CD8-positive, alpha-beta memory T cell (primary cell): ENCODE measurements at places on chromosomes 3 and 15.

DNA sequence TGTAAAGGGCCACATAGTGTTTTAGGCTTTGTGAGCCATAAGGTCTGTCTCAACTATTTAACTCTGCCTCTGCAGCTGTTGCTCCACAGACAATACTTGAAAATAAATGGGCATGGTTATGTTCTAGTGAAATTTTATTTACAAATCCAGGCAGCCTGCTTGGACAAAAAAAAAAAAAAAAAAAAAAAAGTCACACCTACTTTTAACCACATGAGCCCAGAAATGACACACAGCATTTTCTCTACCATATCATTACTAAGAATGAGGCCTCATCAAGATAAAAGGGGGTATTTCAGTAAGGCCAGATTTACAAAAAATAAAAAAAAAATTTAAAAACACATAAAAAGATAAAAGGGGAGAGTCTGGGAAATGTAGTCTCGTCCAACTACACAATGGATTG, 1.7 kb upstream of the NGLY1 start:
- DNase-seq = no peak

DNA sequence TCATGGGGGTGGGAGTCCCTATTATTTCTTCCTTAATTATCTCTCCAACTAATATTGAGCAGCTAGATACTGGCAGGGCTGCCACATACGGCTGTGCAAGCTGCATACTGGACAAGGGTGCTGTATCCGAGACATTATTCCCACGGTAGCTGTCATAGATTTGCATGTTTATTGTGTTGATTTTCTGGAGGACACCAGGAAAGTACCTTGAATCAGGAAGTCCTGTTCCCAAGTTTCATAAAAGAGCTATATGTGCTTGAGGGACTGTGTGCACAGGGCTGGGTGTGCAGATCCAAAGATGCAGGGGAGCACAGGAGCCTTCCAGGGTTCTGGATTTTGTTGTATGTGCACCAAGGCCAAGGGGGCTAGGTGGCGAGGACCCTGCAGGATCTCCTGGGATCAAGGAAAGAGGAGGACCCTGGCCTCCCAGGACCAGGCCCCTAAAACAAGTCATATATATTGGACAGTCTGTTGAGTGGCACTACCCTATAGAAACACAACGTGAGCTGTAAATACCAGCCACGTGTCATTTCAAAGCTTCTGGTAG, 119.2 kb upstream of the ALDH1A3 start:
- DNase-seq = no peak

GRCh38 chr3:183922421-183922820, 37.7 kb upstream of the PARL start:
- no peak for DNase-seq

DNA sequence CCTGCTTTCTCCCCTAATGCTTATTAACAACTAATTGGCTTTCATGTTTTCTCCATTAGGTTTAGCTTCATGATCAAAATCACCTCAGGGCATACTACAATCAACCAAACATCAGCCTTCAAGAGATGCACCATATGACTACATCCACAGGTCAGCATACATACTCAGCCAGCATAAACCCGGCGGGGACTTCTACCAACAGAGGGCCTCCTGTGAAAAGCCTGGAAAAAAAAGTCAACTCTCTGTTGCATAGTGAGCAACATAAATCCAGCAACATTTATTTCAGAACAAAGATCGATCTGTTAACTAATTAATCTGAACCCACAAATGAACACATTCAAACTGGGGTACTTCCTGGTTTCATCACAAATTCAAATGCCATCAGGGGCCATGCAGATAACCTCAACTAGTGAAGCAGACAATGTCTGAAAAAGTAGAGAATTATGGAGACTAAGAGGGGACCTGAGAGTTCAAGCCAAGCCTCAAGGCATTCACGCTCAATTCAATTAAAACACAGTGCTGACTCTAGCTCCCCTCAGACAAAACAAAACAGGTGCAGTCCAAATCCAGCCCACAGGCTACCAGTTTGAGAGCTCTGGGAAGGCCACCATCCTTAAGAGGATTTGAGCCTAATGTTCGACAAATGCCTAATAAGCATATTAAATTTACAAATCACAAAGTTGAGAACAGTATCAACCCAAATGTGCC, 124.5 kb downstream of the MAGI1 start:
- DNase-seq = no peak

- DNase-seq = no peak
Measured at GRCh38 chr3:72782521-72782920, 65.7 kb downstream of the SHQ1 start.

DNA sequence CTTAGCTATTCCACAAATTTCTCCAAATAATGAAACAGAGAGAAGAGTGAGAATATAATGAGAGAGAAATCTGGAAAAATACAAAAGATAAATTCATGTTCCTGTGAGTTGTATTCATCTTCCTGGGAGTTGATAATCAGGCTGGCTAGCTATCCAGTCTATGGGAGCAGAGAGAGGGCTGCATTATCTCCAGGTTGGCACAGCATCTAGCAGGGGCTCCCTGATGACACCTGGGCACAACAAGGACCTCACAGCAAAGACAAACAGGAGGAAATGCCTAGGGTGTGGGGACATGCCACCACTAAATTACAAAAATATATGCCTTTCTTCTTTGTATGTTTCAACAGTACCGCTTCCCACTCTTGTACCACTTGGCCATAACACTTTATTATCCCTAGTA, 1.9 kb downstream of the EHD4 start:
- DNase-seq = no peak

DNA sequence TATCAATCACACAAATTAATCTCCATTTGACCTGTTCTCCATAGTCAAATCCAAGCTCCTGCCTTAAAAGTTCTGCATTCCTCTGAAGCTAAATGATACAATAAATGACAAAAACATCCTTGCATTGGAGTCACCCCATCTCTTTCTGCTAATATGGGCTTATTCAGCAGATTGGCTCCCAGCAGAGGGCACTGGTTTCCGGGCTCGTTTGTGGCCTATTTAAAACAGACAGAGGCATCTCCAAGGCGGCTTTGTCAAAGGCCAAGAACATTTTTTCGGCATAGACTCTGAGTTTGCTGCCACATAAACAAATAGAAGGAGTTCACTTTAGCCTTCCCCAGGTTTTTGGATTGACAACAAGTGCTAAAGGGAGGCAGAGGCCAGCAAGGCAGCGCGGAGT, 204.4 kb upstream of the RASGRP1 start:
- no peak for DNase-seq

DNA sequence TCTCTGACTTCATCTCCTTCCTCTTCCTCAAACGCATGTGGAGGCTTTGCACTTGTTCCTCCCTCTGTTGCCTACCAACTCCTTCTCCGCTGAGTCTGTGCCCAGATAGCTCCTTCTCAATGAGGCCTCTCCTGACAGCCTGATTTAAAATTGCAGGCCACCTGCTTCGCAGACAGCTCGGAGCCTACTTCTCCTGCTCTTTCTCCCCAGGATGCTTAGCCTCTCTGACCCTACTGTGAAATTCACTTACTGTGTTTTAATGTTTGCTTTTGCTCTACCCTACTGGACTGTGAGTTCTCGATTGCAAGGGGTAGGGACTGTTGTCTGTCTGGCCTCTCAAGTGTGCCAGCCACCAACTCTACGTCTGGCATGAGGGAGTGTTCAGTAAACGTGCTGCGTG, 83.4 kb downstream of the EEFSEC start:
- DNase-seq = no peak

GRCh38 chr15:68704496-68705021, 116.1 kb downstream of the ANP32A start:
- no peak for DNase-seq

- no peak for DNase-seq
Measured at GRCh38 chr15:75104804-75105557, 81.6 kb downstream of the PPCDC start.

GRCh38 chr3:69368129-69368741, 17.7 kb downstream of the FRMD4B start:
- peak; percentile 14 for DNase-seq

DNA sequence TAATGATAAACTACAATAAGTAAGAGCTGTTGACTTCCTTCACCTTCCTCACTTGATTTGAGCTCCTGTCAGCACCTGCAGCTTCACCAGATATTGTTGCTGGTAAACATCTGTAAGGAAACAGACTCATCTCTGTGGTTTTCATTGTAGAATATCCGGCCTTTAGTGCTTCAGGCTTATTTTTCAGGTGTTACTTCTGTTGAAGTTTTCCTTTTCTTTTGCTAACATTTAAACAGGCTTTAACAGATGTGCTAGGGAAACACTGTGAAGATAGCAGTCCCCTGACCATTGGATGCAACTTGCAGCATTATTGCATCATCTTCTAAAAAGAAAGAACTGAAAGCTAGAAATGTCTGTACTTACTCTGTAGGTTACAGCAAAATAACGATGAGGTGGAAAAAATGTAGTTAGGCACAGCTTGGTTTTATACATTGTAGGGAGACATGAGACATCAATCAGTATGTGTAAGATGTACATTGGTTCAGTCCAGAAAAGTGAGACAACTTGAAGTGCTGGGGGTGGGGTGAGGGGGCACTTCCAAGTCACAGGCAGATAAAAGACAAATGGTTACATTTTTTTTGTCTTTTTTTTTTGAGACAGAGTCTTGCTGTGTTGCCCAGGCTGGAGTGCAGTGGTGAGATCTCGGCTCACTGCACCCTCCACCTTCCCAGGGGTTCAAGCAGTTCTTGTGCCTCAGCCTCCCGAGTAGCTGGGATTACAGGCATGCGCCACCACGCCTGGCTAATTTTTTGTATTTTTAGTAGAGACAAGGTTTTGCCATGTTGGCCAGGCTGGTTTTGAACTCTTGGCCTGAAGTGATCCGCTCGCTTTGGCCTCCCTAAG, 10.2 kb downstream of the EDEM1 start:
- DNase-seq = peak; percentile 65

DNA sequence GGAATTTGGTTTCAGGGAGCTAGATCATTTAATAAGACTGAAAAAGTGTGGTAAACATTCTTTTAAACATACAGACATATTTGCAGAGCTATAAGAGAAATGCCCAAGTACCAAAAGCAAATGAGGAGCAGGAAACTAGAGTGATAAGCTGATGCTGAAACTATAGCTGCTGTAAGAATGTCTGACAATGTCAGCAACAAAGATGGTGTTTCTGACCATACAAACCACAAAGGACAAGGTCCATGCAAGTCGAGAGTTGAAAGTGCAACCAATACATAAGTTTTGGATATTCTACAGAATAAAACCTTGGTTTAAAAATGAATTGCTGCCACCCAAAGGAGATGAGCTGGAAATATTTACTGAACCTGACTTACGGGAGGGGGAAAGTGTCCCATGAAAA, 610.2 kb downstream of the TBL1XR1 start:
- DNase-seq = no peak

GRCh38 chr3:77256584-77257503, 216.9 kb downstream of the ROBO2 start:
- DNase-seq = no peak

DNA sequence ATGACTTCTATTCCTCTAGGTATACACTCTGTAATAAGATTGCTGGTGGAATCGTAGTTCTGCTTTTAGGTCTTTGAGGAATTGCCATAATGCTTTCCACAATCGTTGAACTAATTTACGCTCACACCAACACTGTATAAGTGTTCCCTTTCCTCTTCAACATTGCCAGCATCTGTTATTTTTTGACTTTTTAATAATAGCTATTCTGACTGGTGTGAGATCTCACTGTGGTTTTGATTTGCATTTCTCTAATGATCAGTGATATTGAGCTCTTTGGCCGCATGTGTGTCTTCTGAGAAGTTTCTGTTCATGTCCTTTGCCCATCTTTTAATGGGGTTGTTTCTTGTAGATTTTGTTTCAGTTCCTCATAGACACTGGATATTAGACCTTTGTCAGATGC, 12.8 kb downstream of the NXPE3 start:
- DNase-seq = no peak

DNA sequence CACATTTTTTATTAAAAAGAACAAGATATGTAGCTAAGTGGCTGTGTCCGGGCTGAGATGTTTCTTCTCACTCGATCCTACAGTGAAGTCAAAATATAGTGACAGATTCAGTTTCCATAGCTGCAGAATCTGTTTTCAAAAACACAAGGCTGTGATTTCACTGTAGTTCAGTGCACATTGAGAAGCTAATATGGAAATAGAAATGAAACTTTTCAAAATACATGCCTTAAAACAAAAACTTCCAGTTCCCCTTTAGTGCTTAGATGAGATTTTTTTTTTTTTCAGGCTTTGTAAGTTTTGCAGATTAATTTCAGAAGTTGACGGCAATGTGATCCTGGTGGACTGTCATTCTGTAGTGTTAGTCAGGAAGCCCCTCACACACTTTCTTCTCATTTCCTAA, 23.8 kb upstream of the TRAK1 start:
- DNase-seq = no peak

DNA sequence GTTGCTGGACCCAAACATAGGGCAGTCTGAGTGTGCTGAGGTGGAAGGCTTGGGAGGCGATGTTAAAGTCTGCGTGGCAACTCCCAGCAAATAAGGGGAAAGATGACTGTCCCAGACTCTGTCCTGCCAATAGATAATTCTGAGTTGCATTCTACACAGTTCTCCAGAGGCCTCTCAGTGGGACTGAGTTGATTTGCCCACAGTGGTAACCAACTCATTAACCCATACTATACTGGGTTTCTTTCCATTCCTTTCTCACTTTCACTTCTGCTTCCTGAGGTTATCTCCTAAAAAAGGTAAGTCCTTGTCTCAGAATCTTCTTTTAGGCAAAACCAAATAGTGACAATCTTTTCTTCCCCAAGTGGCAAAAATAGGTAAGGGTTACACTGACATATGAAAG, 549.9 kb upstream of the DPPA4 start:
- DNase-seq = no peak

GRCh38 chr15:25240461-25241021, 198.3 kb downstream of the UBE3A start:
- DNase-seq = no peak

DNA sequence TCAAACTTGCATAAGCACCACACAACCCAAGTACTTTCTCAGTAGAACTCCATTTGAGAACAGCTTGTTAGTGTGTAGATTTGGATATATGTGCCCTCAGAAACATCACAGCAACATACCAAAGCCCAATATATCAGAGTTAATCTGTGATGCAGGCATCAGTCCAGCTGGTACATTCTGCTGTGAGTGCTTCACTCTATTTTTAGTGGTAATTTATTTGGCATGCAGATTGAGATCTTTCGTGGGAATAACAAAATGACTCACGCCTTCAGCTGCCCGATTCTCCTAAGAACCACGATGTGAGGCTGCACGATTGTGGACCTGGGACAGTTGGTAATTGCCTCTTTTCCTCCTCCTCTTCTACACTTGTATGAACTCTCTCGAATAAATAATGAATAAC, 730.7 kb downstream of the SQOR start:
- no peak for DNase-seq
